Right ventricle myocardium inferior (tissue), 1 donor: ENCODE measurements at places on chromosomes 16 and 17. TPM values are rescaled to one million over a fixed set of nuclear protein-coding genes. Genes with fewer than 3 reads are reported as not detected.

The ADAM11 gene
- total RNA-seq, result 20.0 TPM

The LRRC46 gene
- 0.30 TPM for total RNA-seq

The GP2 gene
- total RNA-seq, result not detected

The TLCD3B gene
- not detected for total RNA-seq

The CDH5 gene
- total RNA-seq, result 58.4 TPM
